GM19239 (cell line): ENCODE measurements at places on chromosomes 1 and 21.

DNA sequence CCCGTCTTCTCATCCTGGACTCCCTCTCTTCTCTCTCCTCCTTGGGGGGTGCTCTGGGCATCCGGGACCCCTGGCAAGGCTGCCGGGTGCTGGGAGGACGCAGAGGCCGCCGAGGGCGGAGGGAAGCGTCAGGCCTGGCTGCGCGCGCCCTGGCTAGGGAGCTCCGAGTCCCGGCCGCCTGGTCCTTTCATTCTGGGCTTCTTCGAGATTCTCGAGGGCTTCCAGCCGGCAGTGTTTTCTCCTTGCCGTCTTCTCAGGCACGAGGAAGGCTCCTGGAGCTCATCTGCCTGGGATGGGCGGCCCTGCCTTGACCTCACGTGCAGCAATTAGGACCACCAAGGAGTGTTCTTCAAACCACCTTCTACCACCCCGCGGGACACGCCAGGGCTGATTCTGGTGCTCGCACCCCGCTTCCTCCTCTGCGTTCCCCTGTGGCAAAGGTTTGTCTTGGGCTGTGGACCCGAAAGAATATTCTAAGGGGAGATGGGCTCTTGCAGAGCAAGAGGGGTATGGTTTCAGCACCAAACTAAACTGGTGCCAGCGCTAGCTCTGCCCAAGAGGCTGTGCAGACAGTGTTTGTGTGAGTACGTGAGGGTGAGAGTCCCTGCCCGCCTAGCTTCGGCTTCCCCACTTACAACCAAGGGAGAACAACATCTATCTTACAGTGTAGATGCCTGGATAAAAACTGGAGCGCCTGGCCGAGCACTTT, 36.5 kb downstream of the PIK3CD start:
- no peak for DNase-seq

- DNase-seq, result no peak
Measured at GRCh38 chr1:180101411-180101810, 53.3 kb upstream of the QSOX1 start.

GRCh38 chr1:56397811-56398231, 181.5 kb downstream of the PLPP3 start:
- no peak for DNase-seq

DNA sequence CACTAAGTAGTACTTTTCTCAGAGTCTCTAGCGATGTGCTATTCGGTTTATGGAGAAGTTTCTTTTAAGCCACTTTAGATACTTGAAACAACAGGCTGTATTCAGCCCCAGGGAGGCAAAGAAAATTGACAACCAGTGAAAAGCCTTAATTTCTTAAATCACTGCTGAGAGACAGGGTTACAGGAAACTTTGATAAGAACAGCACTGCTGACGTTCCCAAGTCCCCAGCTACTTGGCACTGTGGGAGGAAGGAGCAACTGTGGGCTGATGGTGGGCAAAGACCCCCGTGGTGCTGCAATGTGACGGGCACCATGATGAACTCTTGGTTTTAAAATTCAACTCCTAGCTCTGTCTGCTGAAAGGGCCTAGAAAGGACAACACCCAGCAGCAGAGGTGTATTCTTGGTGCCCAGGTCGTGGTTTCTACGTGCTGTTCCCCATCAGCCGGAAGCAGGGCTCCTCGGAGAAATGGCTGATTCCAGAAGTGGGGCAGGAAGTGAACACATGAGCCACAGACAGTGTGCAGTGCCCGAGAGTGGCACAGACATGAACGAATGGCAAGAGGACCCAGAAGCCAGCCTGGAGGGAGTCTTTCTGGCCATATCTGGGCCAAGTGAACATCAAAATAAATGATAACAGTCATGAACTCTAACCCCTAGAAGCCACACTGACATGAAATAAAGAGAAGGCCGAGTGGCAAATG, 5.3 kb downstream of the PTTG1IP start:
- no peak for DNase-seq

- DNase-seq, result no peak
Measured at GRCh38 chr1:202671399-202671798, 38.9 kb downstream of the SYT2 start.

- peak; percentile 58 for DNase-seq
Measured at GRCh38 chr1:202599669-202600431, 110.4 kb downstream of the SYT2 start.

- no peak for DNase-seq
Measured at GRCh38 chr1:9612871-9613624, 24.3 kb downstream of the TMEM201 start.

- no peak for DNase-seq
Measured at GRCh38 chr1:19754482-19754881, 45.2 kb downstream of the TMCO4 start.

DNA sequence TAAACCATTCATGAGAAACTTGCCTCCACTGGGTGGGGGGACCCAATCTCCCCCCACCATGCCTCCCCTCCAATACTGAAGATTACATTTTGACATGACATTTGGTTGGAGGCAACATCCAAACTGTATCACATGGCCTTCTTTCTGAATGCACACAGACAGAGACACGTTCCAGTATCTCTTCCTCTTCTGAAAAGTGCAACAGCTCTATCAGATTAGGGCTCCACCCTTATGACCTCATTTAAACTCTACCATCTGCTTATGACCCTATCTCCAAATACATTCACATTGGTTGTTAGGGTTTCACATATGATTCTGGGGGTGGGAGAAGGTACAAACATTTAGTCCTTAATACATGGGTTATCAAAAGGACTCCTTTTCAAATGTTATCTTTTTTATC, 481.8 kb upstream of the NFIA start:
- DNase-seq, result no peak

DNA sequence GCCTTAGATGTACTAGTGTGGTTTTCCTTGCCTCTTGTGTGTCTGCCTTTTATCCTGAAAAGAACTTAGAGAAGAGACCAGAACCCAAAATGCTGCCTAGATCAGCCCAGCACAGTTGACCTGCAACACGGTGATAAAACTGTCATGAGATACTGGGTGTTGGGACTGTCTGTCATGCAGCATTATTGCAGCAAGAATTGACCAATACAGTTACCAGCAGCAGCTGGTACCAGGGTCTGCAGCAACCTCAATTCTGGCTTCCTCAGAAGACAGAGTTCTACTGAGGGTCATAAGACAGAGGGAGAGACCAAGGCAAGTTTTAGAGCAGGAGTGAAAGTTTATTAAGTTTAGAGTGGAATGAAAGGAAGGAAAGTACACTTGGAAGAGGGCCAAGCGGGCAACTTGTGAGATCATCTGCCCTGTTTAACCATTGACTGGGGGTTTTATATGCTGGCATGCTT, 182.0 kb downstream of the DYRK1A start:
- DNase-seq, result no peak

DNA sequence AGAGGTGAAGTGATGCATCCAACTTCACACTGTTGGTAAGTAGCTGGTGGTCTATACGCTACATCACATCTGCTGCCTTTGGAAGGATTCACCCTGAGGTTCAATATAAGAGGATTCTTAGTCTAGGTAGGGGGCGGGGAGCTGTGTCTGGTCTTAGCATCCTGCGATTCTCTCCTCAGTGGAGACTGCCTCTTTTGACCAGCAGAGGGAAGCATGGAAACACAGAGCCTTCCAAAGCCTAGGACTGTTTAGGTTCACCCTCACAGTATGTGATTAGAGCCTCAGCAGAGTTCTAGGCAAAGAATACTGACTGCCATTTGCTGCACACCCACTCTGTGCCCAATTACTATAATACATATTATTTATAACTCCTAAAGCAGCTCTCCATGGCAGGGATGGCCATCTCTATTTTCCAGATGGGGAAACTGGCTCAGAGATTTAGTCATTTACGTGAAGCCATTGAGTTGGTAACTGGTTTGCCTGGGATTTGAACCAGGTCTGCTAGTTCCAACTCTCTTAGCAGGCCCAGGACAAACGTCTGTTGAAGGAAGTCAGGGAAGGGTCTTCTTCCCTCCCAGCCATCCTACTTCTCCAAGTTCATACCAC, 28.9 kb upstream of the EFCAB14 start:
- DNase-seq, result no peak

DNA sequence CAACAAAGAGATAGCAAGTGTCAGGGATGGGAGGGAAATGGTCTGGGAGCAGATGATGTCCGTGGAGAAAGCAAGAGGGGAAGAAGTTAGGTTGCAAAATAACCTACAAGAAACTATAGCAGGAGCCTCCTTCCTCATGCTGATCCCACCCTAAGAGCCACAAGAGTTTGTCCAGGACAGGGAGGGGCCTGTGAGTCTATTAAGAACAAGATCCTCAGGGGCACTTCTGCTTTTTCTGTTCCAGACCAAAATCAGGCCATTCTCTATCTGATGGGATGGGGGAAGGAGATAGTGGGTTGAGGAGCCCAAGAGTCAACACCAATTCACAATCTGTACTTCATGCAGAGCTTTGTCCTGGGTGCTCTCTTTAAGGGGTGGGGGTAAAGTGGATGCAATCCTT, 7.7 kb upstream of the ATP1A4 start:
- no peak for DNase-seq
